ENCODE measurements at places on chromosomes 11 and 22.

DNA sequence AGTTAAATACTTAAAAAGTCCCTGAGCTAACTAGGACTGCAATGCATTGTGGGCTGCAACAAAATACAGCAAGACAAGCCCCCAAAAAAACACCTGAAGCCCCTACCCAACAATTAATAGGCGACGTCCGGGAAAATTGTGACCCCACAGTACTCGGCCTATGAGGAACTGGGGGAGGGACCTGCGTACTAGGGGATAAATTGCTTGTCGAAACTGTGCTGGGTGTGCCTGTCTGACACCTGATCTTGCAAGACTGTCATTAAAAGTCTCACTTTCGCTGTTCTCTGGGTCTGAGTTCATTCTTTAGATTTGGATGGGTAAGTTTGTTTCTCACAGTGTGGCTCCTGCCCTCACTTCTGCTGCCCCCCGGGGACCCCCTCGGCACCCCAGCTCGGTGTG is 15.2 kb downstream of the TANGO2 start:
- no peak for DNase-seq

DNA sequence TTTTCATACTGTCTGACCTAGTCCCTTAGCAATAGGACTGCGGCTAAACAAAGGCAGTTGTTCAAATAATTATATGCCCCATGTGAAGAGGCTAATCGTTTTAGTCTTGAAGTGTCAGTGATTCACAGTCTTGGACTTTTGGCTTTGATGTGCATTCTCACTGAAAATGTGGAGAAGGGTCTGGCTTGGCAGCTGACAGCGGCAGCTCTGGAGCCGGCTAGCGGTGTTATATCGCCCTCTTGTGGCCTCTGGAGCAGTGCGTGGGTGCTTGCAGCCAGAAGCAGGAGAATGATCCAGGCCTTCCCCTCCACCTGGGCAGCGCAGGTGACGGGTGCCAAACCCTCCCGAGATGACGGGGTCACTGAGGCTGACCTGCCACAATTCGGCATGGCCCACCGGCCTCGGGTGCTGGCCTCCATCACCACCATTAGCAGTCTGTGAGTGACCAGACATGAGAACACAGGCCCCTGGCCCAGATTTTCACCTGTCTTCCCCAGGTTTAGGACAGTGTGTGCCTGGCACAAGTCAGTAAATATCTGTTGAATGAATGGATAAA is 90.3 kb upstream of the PITPNB start:
- DNase-seq: peak; percentile 51

GRCh38 chr11:19474211-19474610 is 233.5 kb upstream of the E2F8 start:
- DNase-seq: no peak

- no peak for DNase-seq
Observed at GRCh38 chr11:13221722-13222121, 55.9 kb upstream of the BMAL1 start.

DNA sequence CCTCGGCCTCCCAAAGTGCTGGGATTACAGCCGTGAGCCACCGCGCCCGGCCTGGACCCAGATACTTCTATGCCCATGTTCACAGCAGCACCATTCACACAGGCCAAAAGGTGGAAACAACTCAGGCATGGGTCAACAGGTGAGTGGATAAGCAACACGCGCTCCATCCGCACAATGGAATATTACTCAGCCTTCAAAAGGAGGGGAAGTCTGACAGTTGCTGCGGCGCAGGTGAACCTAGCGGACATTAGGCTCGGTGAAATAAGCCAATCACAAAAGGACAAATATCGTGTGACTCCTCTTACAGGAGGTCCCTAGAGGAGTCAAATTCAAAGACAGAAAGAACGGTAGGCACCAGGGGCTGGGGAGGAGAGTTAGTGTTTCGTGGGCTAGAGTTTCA is 47.0 kb downstream of the TRMU start:
- no peak for DNase-seq

- DNase-seq: no peak
Observed at GRCh38 chr11:111851636-111852035, 19.7 kb downstream of the ALG9 start.

- DNase-seq: no peak
Observed at GRCh38 chr11:68343761-68344256, 31.4 kb downstream of the LRP5 start.

- no peak for DNase-seq
Observed at GRCh38 chr11:42806191-42806590, 505.6 kb upstream of the API5 start.

GRCh38 chr11:80103142-80103859 is 662.5 kb upstream of the TENM4 start:
- no peak for DNase-seq
